NCI-H446 treated with DMSO at 0.1 percent for 48 hours (cell line): ENCODE measurements at places on chromosomes 6 and 20.

DNA sequence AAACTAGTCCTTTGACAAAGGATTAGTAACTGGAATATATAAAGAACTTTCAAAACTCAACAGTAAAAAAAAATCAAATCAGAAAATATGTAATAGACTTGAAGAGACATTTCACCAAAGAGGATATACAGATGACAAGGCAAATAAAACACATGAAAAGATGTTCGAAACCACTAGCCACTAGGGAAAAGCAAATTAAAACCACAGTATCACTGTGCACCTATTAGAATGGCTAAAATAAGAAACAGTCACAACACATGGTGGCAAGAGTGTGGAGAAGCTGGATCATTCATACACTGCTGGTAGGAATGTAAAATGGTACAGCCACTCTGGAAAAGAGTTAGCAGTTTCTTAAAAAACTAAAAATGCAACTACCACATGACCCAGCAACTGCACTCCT, 14.9 kb downstream of the ZBTB2 start:
- no peak for DNase-seq

- no peak for DNase-seq
Observed at GRCh38 chr6:104324301-104324700, 535.4 kb downstream of the HACE1 start.

DNA sequence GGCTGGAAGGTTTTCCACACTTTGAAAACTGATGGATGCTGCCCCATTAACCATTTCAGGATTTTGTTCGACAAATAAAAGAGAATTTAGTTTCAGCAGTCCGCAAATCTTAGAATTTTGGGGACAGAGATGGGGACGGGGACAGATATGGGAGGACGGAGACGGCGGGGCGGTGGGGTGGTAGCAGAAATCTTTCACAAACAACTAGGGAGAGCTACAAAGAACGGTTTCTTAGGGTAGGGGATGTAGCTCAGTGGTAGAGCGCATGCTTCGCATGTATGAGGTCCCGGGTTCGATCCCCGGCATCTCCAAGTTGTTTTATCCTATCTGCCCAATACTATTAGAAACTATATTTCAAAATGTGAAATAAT, 15.1 kb downstream of the HMGN4 start:
- DNase-seq = peak; percentile 66

DNA sequence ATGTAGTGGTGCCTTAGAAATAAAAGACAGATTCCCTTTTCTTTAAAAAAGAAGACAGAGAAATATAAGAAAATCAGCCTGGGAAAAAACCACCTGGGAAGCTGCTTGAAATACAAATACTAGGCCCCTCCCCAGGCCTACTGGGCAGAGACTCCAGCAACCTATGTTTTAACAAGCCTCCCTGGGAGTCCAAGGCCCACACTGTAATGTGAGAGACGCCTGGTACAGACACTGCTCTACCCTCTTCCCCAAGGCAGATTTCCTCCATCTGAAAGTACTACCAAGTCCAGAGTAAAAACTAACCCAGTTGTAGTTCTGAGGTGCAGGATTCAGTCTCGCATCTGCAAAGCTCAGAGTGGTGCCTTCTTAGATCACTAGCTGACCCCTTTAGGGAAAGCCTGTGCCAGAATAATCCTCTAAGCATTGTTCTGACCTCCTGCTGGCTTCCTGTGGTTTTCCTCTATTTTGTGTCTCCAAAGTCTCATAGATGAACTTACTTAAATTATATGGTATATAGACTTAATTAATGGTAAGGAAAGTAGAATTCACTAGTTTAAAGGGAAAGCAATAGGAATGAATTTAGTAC, 270.2 kb upstream of the SLC35B3 start:
- no peak for DNase-seq
